ENCODE measurements at places on chromosomes 1 and 21.
A peak's percentile ranks its signal among the peaks of the same experiment; 100 is the strongest.

DNA sequence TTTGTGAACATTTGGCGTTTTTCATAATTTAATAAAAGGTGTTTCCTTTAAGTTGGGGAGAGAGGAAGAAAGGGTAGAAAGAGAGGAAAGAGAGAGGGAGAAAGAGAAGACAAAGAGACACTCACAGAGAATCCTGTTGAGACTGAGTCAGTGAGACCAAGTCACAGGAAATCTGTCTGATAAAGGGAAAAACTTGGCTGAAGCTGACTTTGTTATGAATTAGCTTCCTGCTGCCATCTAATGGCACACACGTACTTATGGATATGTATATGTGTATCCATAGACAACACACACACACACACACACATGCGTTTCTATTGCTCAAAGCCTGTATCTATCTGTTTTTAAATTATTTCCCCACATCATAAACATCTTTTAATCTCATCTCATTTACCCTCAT lies 42.5 kb upstream of the DISC1 start:
- DNase-seq = peak; percentile 46

DNA sequence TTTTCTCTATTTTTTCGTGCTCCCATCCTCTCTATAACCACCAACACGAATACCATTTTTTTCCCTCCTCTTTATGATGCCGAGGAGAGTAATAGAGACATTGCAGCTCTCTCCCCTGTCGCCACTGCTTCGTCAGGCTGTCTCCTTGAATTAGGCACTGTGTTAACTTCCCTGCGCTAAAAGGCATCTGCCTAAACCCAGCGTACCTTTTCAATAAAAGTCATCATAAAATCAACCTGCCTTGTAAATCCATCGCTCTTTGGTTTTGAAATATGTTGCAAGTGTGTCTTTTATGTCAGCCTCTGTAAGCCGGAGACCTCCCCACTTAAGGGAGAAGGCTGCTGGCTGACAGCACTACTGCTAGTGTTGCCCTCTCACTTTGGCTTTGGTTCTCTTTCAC lies 8.7 kb downstream of the RNF220 start:
- no peak for DNase-seq

GRCh38 chr1:1079408-1080121 lies 5.5 kb upstream of the RNF223 start:
- no peak for DNase-seq

GRCh38 chr1:220529521-220530020 lies 1.6 kb downstream of the MARK1 start:
- DNase-seq = no peak

DNA sequence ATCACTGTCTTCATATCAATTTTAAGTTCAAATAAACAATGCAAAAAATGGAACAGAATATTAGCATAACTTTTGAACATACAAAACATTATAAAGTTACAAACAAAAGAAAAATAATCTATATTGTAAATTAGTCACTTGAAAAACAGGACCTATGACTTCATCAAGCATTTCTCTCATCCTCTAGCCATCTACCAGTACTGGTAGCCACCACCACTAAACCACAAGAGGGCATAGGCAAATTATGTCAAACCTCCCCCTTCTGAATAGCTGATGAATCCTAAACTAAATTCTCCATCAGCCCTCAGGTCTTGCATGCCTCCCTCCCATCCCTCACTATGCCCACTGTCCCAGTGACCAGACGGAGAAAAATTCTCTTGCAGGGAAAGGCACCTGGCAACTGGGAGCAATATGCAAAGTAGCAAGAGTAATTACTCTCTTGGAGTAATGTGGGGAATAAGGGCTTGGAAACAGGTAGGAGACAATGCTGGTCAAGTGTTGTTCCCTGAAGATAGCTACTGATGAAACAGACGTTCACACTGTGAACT lies 37.1 kb downstream of the SSX2IP start:
- DNase-seq = no peak

DNA sequence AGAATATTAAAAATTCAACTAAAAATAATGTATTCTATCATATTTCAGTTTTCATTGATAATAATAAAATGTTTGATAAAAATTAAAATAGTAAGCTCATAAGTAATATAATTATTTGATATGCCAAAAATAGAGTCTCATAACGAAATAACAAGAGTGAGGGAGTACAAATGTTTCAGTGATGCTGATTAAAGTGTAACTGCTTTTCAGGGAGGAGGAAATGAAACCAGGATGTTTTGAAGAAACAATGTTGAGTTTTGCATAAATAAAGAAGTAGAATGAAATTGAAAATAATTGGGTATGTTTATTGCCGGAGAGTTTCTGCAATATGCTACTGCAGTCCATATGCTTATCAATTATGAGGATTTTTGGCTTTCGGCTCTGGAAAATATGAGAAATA lies 1159.8 kb upstream of the ADGRL2 start:
- DNase-seq = no peak

DNA sequence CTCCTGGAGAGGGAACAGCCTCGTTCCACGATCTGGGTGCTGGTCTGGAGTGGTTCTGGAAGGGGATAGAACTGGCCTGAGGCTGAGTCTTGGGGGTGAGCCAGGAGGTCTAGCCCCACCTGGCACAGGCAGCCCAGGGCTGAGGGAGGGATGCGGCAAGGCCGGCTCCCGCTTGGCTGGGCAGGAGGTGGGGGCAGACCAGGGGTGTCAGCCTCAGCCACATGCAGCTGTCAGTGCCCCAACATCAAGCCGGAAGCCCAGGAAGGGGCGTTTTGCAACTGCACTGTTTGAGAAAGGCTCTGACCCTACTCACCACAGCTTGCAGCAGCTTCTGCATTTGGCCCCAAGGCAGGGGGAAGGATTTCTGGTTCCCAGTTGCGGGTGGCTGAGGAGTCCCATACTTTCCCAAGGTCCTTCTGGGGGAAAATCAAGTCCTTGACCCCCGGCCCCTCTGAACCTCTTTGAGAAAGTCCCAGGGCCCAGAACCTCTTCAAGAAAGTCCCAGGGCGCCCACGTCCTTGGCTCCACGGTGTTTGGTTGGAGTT lies 2.0 kb downstream of the EFHD2 start:
- DNase-seq = no peak

- no peak for DNase-seq
Measured at GRCh38 chr1:227779685-227780084, 35.8 kb upstream of the PRSS38 start.

DNA sequence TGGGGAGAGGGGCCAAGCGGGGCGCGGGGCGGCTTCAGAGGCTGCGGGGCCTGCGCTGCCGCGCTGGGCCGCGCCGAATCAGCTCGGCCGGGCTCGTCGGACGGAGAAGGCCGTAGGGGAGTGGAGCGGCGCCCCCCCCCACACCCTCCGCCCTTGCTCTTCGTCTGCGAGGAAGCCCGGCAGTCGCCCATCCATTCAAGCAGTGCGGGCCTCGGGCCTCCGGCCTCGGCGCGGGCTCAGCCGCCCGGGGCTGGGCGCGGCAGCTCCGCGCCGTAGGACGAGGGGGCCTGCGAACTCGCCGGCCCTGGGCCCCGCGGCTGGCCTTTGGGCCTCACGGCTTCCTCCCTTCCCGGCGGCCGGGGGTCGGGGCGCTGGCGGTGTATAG lies 564 bp downstream of the CTPS1 start:
- no peak for DNase-seq

GRCh38 chr1:32969566-32969965 lies 5.0 kb upstream of the RNF19B start:
- no peak for DNase-seq

GRCh38 chr1:82018319-82018718 lies 217.6 kb downstream of the ADGRL2 start:
- DNase-seq = no peak

DNA sequence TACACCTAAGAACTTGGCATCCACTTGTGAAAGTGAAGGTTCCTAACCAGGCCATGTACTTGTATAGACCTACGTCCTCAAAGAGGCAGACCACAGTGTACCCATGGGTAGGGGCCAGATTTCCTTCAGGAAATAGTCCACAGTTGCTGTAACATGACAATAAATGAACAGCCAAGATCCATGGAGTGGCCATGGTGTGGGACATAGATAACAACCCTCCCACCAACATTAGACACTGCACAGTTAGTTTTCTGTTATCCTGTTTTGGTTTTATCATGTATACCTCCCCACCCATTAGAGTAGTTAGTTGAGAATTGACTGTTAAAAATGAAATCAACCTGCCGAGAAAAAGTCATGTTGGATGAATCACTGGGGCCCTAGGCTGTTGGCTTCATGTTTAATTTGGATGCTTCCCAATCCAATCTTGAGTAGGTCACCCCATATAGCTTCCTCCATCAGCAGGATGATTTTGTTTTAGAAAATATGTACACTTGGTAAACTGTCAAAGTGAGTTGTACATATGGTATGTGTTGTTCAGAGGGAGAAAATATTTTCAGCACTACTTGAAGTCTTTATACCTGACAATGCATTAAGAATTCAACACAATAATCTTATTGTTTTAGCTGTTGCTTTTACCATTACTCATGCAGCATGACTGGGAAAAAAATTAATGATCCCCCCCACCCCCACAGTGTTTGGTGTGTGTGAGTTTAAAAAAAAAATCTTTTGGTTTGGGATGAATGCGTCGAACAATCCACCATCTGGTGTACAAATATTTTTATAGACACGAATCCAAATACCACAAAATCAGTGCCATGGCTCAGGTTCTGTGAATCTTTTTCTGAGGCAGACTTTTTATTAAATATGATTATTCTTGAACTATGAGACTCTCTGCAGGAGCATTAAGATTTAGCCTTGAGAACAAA lies 88.3 kb upstream of the ARHGAP29 start:
- peak; percentile 77 for DNase-seq

DNA sequence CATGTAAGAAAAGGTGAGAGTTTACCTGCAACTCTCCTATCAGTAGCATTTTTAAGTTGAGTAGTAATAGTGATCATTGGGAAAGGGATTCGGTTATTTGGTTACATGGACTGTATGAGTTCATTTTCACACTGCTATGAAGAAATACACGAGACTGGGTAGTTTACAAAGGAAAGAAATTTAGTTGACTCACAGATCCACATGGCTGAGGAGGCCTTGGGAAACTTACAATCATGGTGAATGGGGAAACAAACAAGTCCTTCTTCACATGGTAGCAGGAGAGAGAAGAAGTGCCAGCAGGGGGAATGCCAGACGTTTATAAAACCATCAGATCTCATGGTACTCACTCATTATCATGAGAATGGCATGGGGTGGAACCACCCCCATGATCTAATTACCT lies 59.3 kb upstream of the FBXO28 start:
- no peak for DNase-seq

GRCh38 chr1:115989699-115990098 lies 13.4 kb downstream of the SLC22A15 start:
- no peak for DNase-seq

- no peak for DNase-seq
Measured at GRCh38 chr1:161250829-161251228, 7.7 kb upstream of the PCP4L1 start.

- no peak for DNase-seq
Measured at GRCh38 chr1:230230948-230231773, 164.1 kb downstream of the GALNT2 start.

DNA sequence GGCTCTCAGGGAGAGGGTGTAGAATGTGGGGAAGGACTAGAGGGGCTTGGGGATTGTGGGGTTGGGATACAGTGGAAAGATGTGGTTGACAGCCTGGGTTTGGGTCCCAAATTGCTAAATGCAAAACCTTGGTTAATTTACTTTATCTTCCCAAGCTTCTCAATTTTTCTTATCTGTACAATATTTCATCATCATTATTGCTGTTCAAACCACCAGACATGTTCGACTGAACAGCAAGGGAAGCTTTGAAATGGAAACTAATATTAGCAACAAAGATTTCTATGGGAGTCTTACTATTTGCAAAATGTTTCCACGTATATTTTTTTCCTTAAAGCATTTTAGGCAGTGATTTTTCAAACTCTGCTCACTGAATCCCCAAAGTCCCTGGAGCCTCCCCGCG lies 67.0 kb upstream of the KAZN start:
- no peak for DNase-seq

DNA sequence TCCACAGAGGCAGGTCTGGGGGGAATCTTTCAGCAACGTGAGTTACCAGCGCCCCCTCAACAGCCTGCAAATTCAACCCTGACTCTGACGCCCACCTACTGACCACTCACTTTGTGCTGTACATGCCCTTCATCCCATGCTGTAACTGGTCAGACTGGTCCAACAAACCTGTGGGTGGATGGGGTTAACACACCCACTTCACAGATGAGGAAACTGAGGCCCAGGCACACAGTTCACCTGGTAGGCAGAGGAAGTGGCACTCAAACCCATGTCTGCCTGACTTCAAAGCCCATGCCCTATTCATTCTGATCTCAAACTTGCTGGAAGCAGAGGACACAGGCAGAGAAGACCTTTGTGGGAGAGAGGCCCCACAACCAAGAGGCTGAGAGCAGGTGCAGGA lies 172.9 kb downstream of the TRABD2B start:
- no peak for DNase-seq

- DNase-seq = peak; percentile 53
Measured at GRCh38 chr1:226551299-226551698, 2.7 kb downstream of the STUM start.

DNA sequence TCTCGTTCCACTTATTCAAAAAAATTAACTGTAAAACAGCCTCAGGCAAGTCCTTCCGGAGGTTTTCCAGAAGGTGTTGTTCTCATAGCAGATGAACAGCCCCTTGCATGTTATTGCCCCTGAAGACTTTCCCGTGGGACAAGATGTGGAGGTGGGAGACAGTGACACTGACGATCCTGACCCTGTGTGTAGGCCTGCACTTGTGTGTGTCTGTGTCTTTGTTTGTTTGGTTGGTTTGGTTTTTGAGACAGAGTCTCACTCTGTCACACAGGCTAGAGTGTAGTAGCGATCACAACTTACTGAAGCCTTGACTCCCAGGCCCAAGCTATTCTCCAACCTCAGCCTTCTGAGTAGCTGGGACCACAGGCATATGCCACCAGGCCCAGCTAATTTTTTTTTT lies 12.6 kb downstream of the ETV3L start:
- no peak for DNase-seq

GRCh38 chr1:84538599-84538998 lies 32.2 kb upstream of the GNG5 start:
- DNase-seq = no peak

DNA sequence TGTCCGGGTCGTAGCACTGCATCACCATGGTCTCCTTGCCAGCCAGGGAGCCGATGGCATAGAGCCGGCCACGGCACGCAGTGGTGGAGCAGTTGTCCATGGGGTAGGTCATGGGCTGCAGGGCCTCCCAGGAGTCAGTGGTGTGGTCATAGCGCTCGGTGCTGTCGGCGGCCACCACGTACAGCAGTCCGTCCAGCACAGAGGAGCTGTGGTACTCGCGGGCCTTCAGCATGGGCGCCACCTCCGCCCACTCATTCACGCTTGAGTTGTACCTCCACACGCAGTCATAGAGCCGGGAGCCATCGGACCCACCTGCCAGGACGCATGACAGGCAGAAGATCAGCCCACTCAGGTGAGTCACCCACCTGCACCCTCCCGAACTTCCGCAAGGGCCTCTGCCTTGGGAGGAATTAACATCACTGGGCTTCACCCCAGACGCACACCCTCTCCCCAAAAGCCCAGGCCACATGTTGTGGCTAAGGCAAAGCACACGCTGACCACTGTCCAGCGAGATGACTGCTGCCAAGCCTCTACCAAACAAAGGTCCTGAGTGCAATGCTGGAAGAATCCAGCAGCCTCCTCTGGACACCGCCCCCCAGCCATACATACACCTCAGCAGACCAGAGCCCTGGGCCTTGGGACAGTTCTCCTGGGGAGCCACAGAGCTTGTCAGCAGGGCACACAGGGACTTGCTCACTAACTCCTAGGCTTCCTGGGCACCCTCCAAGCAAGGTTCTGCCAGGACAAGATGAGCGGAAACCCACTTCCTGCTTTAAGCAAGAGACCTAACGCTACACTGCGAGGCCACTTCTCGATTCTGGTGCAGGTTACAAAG lies 3.3 kb downstream of the KLHL21 start:
- no peak for DNase-seq

- no peak for DNase-seq
Measured at GRCh38 chr1:197725044-197725443, 50.2 kb downstream of the DENND1B start.

Data from NCI-H446 (cell line).